NCI-H1417 (cell line): ENCODE measurements at places on chromosomes 13 and 19.

- DNase-seq = no peak
These were observed 605.5 kb upstream of the SLITRK1 start for GRCh38 chr13:84487752-84488151.

DNA sequence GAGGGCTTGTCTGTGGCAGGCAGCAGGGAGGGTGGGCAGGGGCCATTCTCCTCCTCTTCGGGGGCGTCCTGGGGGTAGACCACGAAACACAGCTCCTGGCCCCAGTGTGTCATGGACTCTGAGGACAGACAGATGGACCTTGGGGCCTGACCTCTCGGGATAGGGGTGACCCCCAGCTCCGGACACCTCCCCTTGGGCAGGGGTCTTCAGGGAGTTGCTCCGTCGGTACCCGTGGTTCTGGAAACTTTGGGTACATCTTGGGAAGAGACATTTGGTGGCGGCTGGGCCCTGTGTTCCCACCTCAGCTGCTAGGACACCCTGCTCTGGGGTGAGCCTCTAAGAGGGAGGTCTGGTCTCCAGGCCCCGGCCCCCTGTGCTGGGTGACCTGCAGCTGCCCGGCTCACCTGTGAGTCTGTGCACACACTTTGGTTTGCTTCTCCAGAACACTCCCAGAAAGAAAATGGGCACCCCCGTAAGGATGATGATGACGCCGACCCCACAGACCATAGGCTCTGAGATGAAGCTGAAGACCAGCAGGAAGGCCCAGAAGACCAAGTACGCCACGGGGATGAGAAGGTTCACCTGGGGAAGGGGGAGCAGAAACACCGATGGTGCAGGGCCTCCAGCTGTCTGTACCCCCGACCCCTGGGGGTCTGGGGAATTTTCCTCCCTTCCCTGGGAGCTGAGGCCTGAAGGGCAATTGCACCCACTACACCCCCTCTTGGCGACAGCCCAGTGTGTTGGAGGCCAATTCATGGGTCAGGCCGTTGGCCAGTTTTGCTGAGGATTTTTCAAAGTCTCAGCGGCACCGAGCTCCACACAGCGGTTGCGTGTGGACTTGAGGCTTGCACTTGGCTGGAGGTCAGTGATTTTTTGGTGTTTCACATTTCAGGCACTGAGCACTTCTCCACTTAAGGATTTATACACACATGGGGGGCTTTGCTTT is 15.0 kb downstream of the LRP3 start:
- DNase-seq = no peak

- no peak for DNase-seq
These were observed 11.7 kb upstream of the MTIF3 start for GRCh38 chr13:27461940-27462584.

GRCh38 chr19:38721496-38721895 is 22.8 kb downstream of the CAPN12 start:
- DNase-seq = no peak

DNA sequence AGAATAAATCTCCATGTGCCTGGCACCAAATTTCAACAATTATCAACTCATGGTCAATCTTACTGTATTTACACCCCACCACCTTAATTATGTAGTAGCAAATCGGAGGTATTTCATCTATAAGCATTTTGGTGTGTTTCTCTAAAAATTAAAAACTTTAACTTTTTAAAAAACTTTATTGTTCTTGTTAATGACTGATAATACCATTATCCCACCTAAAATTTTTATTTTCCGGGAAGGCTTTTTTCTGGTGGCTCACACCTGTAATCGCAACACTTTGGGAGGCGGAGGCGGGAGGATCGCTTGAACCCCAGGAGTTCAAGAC is 453 bp upstream of the PDCD2L start:
- no peak for DNase-seq

- DNase-seq = no peak
These were observed 158.7 kb upstream of the RNF113B start for GRCh38 chr13:98335721-98336120.

- DNase-seq = peak; percentile 58
These were observed 493 bp upstream of the LHFPL6 start for GRCh38 chr13:39603424-39603947.

- DNase-seq = no peak
These were observed 68.1 kb downstream of the SIPA1L3 start for GRCh38 chr19:37975071-37975470.

DNA sequence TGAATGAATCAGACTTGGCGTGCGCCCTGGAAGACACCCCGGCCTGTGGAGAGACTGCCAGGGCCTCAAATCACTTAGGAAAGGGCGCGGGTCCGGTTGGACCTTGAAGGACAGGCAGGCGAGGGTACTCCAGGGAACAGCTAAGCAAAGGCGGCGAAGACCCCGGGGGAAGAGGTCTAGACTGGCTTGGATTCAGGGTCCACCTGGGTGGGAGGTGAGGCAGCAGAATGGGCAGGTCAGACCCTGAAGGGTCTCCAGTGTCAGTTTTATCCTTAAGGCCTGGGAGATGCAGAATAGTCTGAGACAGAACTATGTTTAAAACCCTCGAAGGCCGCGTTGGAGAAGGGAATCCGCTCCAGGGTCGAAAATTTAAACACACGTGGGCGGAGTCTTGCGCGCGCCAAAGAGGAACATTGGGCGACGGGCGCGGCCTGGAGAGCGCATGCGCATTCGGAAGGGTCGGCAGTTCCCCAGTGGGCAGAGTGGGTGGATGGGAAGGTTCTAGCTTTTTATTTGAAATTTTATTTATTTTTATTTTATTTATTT is 567 bp upstream of the SMG9 start:
- peak; percentile 90 for DNase-seq

DNA sequence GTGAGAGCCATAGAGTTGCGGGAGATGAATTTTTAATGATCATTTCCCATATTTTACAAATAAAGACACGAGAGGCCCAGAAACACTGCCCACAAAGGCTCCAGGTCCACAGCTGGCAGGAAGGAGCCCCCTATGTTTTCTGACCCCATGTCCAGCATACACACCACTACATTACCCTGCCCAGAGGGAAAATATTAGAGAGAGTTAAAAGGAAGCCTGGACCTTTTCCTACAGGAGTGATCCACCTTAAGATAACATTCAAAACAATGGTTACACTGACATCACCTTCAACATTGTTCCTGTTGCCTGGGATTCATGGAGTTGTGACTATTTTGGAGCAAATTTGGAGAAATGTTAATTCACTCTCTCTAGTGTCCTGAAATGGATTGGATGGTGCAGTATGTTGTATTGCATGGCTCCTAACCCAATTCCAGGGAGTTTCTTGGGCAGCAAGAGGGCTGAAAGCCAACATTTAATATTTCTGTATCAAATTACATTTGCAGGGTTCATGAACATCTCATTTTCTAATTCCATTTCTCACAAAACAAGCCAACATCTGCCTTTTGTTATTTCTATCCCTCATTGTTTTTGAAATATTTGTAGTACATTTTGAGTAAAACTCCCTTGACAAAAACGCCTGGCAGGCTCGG is 172.5 kb downstream of the DLEU7 start:
- DNase-seq = no peak

- no peak for DNase-seq
These were observed 7.9 kb downstream of the PEX11G start for GRCh38 chr19:7480970-7481255.

DNA sequence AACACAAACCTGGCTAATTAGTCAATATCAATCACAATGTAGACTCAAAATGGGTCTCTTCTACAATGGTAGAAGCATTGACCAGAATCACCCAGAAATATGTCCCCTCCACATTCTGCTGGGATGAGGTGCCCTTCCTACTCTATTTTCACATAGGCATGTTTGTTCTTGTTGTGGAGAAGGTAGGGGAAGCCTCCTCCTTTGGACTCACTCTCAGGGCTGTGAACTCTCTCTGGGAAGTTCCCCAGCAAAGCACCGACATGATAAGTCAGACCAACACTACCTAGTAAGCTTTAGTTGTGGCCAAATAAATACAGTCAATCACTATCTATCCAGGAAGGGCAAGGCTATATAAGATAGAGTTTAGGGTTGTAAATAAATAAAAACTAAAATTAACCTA is 194.5 kb upstream of the UBL3 start:
- no peak for DNase-seq

GRCh38 chr13:71488201-71488600 is 378.8 kb downstream of the DACH1 start:
- no peak for DNase-seq

DNA sequence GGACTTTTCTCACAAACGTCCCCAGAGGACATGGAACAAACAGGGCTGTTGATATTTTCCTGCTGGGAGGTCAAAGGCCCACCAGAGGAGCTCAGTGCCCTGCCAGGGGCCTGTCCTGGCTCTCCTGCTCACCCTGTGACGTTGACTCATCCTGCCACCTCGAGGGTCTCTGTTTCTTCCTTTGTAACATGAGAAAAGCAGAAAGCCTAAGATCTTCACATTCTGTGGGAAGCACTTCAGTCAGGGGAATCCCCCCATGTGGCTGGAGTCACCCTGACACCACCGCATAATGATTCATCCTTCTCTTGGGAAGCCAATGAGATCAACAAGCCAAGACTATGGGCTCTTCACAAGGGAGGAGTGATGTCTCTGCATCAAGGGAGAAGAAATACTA is 147.9 kb downstream of the KATNAL1 start:
- no peak for DNase-seq

DNA sequence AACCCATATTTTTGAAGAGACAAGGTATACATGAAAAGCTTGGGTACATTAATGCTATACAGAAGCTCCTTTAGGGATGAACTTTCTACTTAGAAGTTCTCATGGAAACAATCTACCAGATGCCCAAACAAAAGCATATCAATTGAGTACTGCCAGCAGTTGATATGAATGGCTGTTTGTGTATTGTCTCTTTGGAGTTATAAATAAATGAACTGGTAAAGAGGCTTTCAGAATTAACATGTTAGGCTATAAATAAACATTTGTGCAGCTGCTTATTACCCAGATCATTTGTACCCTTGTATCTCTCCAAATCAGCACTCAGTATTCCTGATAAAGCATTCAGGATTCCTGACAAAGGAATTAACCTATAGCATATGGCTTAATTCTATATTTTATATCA is 418.9 kb downstream of the FGF14 start:
- no peak for DNase-seq

- no peak for DNase-seq
These were observed 6.2 kb downstream of the MIER2 start for GRCh38 chr19:338421-338820.

GRCh38 chr19:21699197-21699596 is 68.2 kb downstream of the ZNF100 start:
- DNase-seq = peak; percentile 9
